H9 (cell line): ENCODE measurements at places on chromosomes 2 and 18.

GRCh38 chr2:196891136-196891535 is 35.4 kb downstream of the PGAP1 start:
- DNase-seq: no peak

DNA sequence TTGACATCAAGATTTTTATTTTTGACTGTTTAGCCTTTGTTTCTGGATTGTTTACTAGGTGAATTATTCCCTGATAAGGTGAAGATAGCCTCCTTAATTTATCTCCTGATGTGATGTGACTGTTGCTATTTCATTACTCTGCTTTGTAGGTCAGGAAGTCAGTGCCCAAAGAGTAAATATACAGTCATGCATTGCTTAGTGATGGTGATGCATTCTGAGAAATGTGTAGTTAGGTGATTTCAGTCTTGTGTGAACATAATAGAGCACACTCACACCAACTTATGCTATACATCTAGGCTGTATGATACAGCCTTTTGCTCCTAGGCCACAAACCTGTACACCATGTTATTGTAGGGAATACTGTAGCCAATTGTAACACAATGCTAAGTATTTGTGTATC is 102.4 kb upstream of the THUMPD2 start:
- DNase-seq: no peak

DNA sequence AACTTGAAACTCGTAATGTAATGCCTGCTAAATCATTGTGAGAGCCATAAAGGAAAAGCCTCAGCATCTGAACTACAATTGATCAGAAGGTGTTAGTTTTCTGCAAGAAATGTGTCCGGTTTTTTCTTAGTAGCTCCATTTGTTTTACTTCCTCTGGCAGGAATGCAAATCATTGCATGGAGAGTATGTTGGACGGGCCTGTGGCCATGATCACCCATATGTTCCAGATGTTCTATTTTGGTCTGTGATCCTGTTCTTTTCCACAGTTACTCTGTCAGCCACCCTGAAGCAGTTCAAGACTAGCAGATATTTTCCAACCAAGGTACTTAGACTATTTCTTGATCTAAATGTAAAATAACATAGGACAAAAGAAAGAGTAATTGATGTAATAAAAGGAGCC is 126.6 kb downstream of the DPP4 start:
- no peak for DNase-seq

DNA sequence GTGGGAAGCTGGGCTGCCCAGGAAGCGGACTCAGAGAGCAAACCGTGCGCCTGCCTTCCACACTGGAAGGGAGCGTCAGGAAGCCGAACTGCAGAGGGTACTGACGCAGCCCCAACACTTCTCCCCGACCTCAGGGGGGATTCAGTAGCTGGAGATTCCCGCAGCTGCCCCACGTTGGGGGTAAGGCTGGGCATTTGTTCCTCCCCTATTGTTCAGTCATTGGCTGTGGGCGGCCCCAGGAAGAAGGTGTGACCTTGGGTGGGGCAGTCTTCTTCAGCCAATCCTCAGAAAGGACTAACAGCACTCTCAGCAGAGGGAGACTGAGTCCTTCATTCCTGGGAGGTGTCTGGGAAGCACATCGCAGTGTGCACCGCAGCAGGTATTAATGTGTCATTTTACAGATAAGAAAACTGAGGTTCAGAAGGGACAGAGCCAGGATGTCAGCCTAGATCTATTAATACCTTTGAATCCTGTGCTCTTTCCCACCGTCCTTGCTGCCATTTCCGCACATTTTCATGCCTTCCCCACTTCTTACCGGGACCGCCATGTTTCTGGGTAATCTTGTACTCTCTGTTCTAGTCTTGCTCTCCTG is 12.1 kb upstream of the C18orf32 start:
- DNase-seq: peak; percentile 60

DNA sequence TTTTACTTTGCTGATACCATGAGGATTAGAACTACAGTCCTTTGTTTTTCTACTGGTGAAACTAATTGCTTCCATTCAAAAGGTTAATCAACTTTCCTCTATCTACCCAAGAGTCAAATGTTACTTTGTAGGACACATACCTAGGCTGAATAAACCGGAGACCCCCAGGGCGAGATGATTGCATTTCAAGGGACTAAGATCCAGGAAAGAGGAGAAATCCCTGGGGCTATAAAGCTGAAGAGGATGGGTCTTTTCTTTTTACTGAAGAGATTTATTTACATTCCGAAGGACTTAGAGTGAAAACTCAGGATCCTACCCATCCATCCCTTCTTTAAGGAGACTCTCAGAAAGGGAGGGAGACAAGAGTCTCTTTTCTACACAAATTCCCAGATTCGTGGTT is 331.9 kb downstream of the CDH19 start:
- peak; percentile 84 for DNase-seq

GRCh38 chr18:24153397-24153796 is 14.5 kb downstream of the CABYR start:
- no peak for DNase-seq

DNA sequence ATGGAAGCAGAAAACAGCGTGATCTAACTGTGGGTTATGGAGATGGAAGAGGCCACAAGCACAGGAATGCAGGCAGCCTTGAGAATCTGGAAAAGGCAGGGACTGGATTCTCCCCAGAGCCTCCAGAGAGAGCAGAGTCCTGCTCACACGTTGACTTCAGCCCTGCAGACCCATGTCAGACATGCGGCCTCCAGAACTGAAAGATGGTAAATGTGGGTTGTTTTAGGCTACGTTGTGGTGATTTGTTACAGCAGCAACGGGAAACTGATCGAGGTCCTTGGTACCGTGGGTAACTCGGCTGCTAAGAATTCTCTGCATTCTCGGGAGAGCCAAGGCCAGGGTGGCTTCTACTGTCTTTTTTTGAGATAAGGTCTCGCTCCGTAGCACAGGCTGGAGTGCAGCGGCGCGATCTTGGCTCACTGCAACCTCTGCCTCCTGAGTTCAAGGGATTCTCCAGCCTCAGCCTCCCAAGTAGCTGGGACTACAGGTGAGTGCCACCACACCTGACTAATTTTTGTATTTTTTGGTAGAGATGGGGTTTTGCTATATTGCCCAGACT is 97.1 kb downstream of the ACKR3 start:
- no peak for DNase-seq

- DNase-seq: no peak
Measured at GRCh38 chr2:5409898-5410381, 282.2 kb upstream of the SOX11 start.

- DNase-seq: no peak
Measured at GRCh38 chr18:46334868-46335281, 230.7 kb downstream of the HAUS1 start.

GRCh38 chr2:236777408-236777807 is 207.8 kb downstream of the ACKR3 start:
- no peak for DNase-seq

DNA sequence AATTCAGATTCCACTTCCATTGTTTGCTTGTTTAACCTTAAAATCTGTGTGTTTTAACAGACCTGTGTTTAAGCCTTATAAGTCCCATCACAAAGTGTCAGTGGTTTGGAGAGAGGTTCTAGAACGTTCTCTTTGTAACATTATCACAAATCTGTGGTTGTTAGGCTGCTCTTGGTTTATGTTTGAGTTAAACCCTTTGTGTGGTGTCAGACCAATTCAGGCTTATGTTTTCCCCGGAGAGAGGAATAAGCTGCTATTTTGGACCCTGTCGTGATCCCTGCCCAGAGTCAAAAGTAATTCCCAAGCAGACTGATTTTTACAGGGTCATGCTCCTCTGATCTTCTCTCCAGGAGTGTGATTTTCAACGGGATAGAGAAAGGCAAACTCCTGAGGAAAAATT is 43.8 kb upstream of the LTBP1 start:
- DNase-seq: no peak

DNA sequence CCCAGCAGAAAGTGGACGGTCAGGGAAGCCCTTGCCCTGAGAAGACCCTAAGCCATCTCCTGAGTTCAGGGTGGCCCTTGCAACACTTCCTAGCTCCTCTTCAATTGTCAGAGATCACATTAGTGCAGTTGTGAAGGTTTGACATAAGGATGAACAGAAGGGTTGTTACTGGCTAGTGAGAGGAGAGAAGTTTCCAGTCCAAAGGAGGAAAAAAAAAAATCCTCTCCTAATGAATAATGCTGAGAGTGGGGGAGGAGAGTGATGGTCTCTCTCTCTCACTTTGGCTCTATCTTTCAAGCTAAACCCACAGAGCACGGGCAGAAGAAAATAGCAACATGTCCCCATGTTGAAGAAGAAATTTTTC is 819.9 kb downstream of the BCL11A start:
- no peak for DNase-seq

- peak; percentile 33 for DNase-seq
Measured at GRCh38 chr2:12057436-12058166, 311.2 kb downstream of the LPIN1 start.

GRCh38 chr2:20662308-20662937 is 4.5 kb upstream of the GDF7 start:
- no peak for DNase-seq

- DNase-seq: no peak
Measured at GRCh38 chr2:99711144-99711543, 221.3 kb upstream of the REV1 start.

GRCh38 chr2:23386339-23387220 is 1.6 kb downstream of the KLHL29 start:
- no peak for DNase-seq

- DNase-seq: no peak
Measured at GRCh38 chr2:176356251-176356650, 87.0 kb downstream of the MTX2 start.

GRCh38 chr2:109427661-109428091 is 186.1 kb downstream of the SEPTIN10 start:
- no peak for DNase-seq

DNA sequence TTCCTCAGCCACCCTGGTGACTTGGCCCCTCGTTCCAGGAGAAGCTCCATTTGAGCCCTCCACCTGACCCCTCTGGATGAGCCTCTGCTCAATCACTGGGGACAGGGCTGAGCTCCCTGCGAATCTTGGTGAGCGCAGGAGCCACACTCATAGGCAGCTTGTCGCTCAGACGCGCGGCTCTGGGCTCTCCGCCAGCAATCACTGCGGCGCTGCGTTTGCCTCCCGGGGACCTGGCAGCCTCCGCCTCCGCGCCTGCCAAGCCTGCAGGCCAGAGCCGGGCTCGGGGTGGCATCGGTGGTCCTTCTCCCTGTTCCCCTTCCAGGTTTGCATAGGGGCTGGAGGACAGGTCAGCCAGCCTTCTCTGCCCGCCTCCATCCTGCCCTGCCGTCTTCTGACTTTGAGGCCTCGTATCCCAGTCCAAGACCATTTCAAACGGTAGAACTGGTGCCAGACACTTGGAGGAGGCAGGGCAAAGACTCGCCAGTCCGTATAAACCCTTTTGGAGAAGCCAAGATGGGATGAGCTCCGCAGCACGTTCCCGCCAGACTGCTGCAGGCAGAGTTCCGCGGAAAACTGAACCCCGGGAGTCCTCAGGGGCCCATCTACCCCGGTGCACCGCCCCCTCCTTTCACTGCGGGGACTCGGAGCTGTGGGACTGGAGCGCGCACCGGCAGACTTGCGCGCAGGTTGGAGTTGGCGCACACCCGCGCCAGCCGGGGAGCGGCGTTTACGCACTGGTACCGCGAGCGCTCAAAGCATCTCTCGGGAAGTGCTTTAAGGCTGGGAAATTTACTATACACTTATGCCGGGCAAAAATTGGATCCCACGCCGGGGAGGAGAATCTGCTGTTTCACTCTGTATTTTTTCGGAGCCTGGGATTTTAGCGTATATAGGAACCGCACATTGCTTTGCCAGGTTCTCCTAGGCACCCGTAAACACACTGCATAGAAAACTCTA is 1.1 kb upstream of the TACR1 start:
- DNase-seq: peak; percentile 53

GRCh38 chr18:12408247-12408869 is 629 bp downstream of the PRELID3A start:
- no peak for DNase-seq

GRCh38 chr2:189674374-189675112 is at the start of gene ANKAR:
Gene ANKAR, plus strand, starts transcription at chr2:189674670. Its CDS starts 1,821 bp downstream, at chr2:189676491.
- peak; percentile 89 for DNase-seq

- DNase-seq: peak; percentile 63
Measured at GRCh38 chr2:241035142-241035817, 36.9 kb downstream of the SNED1 start.

- DNase-seq: no peak
Measured at GRCh38 chr2:8081130-8081529, 600.7 kb upstream of the ID2 start.

DNA sequence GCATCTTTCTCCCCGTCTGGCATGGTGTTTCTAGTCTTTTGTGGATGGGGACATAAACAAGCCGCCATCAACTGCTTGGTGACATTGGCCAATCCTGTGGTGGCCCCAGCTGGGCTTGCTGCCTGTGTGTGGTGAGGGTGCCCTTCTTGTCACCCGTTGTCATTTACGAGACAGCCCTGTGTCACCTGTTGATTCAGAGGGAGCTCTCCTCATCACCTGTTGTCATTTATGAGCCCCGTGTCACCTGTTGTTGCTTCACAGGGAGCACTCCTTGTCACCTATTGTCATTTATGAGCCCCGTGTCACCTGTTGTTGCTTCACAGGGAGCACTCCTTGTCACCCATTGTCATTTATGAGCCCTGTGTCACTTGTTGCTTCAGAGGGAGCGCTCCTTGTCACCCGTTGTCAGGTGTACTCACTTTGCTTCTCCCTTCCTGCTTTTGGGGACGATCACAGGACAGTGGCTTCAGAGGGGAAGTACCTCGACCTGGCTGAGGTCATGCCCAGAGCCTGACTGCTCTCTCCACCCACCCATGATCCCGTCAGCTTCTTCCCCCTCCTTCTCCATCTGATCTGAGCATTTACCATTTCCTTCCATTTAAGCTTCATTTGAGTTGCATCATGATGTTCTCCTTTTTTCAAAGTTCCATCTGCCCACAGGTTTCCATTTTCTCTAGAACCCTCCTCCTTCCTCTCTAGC is 29.1 kb downstream of the HPCAL1 start:
- DNase-seq: no peak

DNA sequence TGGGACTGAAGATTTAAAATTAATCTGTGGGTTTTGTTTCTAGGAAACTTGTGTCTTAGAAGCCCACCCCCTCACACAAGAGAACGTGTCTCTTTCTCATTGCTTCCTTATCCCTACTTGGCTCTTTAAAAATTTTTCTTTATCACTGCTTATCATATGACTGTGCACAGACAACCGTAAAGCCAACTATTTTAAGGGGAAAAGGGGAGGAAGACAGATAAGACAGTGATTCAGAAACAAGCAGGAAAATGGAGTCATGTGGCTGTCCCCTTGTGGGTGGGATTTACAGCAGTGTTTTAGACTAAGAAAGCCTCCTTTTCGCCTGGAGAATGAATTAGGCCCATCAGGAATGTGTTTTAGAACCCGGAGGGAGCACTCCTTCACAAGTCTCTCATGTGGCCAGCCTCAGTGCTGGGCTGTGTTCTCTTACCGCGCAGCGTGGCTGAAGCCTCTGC is 17.6 kb downstream of the PRKCE start:
- DNase-seq: no peak

GRCh38 chr2:68901199-68901514 is 30.0 kb upstream of the BMP10 start:
- DNase-seq: peak; percentile 61

- no peak for DNase-seq
Measured at GRCh38 chr2:145832681-145833080, 1312.8 kb upstream of the ZEB2 start.

GRCh38 chr18:5317186-5317585 is 21.7 kb upstream of the ZBTB14 start:
- no peak for DNase-seq
